Activated CD8-positive, alpha-beta memory T cell treated with anti-CD3 and anti-CD28 coated beads, Interleukin-2, amount 50 U/mL, for 48 hours (primary cell): ENCODE measurements at places on chromosomes 7 and 10.

GRCh38 chr10:24552346-24553016 lies 171.2 kb downstream of the ARHGAP21 start:
- no peak for DNase-seq

GRCh38 chr7:129955993-129956543 lies 3.3 kb upstream of the UBE2H start:
- DNase-seq: no peak

DNA sequence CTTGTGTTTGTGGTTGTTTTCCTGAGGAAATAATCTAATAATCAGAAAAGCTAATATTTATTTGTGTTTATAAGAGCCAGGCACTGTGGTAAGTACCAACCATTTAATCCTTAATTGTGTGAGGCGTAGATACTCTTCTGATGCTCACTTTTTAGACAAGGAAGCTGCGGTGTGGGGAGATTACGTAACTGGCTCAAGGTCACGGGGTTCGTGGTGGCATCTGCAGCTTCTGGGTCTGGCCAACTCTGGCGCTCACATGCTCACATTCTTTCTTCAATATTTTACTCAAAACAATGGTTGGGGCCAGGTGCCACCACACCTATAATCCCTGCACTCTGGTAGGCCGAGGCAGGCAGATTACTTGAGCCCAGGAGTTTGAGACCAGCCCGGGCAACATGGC lies 77.6 kb downstream of the RALA start:
- no peak for DNase-seq

GRCh38 chr7:143510854-143511592 lies 33.4 kb downstream of the TAS2R41 start:
- no peak for DNase-seq

- peak; percentile 75 for DNase-seq
These were observed 494 bp downstream of the PALS2 start for GRCh38 chr7:24573554-24574338.

GRCh38 chr7:93890041-93890463 lies 501 bp downstream of the TFPI2 start:
- peak; percentile 53 for DNase-seq

- no peak for DNase-seq
These were observed 107.6 kb upstream of the PRSS58 start for GRCh38 chr7:142365410-142365842.

DNA sequence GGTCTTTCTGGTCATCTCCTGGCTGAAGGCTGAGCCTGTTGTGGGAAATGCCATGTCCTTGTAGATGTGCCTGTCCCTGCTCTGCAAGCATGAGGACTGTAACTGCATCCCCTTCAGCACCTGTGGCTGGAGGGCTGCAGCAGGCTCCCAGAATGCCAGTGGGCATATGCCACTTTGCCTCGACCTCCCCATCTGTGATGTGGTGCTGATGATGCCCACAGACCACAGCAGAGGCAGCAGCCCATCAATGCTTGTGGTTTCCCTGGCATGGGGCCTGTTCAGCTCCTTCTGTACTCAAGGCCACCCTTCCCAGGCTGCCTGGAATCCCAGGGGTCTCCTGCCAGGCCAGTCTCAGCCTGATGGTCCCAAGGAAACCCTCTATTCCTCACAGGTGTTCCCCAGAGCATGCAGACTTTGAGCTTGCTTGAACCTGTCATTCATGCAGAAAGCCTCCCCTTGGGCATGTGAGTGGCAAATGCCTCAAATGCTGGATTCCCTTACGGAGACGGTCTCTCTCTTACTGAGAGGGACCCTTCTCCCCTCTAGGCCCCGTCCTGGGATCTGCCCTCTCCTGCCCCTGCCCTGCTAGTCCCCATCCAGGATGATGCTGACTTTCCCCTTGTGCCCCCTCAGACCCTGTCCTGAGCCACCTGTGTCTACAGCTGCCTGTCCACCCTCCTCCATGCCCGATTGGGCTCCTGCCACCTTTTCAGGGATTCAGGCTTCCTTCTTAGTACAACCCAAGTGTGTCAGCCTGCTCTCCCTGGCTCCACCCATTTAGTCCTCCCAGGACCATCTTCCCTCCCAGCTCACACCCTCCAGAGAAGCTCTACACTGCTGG lies 50.9 kb upstream of the ANTXRL start:
- no peak for DNase-seq

DNA sequence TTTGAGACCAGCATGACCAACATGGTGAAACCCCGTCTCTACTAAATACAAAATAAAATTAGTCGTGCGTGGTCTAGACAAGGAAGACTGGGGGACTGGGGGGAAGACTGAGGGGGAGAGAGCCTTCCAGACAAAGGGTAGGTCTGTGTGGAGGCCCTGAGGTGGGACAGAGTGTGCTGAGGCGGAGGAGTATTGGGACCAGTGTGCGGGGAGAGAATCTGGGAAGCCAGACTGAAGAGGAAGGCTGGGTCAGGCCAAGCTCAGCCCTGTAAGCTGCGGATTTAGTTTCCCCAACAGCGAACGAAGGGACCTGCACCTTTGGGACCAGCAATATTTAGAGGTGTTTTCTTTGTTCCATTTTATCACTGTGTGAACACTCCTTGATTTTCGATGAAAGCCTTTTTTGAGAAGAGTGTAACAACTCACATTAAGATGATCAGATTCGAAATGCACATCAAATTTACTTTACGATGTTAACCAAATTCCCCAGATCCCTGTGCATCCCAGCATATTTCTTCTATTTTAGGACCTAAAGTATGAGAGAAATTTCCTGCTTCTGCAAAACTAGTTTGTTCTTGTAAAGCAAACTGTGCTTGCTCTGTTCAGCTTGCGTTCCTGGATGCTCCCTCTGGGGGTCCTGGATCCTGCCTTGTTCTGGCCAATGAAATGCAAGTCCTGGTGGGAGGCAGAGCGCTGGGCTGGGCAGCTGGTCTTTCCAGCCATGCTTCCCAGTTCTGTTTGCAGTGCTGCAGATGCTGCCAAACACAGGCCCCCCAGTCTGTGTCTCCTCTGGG lies 39.4 kb downstream of the PLAU start:
- DNase-seq: no peak
